ENCODE measurements at places on chromosomes 4 and X.
A peak's percentile ranks its signal among the peaks of the same experiment; 100 is the strongest.

GRCh38 chrX:15158350-15158735, 111.5 kb downstream of the ASB9 start:
- DNase-seq = no peak

DNA sequence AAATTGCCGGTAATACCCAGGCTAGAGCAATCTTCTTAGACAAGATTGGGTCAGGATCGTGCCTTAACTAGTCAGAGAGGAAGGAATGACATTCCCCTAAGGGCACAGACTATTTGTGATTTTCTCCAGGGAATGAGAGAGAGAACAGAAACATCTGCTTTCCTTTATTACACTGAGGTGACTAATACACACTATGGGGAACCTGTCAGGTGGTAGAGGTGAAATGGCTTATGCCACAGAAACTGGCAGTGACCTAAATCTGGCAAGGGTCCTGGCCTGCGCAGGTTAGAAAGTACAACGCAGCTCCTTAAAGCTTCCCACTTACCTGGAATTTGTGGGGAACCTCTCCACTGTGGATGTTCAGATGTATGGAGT, 16.6 kb upstream of the HPGD start:
- DNase-seq = no peak

GRCh38 chrX:13760426-13760825, 25.9 kb downstream of the OFD1 start:
- DNase-seq = no peak

DNA sequence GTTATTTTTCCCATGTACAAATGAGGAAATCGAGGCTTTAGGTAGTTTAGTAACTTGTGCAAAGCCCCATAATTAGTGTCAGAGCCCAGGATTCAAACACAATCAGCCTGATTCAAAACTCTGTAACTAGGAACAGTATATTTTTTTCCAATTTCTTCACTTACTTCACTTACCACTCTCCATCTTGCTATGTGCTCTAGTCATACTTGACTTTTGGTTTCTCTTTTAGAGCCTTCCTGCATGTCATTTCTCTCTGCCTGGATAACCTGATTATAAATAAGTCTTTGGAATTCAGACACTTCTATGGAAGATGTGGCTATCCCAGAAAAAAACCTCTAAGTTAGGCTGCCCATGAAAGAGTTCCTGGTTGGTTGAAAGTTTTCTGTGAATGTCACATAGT, 22.2 kb downstream of the SATL1 start:
- no peak for DNase-seq

DNA sequence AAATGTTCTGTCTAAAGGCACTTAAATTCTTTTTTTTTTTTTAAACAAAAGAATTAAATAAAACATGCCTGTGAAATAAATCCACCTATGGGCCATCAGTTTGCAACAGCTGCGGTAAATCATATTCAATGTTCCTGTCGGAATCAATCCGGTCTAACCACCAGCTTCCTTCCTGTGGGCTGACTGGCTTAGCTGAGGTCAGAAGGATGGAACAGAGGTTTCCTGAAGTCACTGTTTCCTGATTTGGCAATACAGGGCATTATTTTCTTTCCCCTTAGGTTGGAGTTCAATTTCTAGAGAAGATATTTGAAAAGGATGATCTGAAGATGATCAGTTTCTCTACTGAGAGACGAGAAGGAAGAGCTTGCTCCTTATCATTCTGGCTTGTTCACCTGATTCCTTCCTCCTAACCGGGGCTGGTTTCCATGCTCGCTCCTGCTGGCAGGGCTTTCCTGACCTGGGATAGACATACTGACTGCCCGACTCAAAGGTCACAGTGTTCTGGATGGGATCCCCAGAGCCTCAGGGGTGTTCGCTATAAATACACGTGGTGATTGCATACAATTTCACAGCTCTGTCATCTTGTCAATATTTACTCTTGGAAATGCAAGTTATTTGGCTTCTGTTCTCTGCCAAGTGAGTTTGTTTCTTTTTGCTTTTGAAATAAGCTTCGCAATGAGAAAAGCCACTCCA, 21.7 kb downstream of the PDLIM3 start:
- DNase-seq = no peak

GRCh38 chrX:109537324-109537665, 651 bp downstream of the NXT2 start:
- no peak for DNase-seq

DNA sequence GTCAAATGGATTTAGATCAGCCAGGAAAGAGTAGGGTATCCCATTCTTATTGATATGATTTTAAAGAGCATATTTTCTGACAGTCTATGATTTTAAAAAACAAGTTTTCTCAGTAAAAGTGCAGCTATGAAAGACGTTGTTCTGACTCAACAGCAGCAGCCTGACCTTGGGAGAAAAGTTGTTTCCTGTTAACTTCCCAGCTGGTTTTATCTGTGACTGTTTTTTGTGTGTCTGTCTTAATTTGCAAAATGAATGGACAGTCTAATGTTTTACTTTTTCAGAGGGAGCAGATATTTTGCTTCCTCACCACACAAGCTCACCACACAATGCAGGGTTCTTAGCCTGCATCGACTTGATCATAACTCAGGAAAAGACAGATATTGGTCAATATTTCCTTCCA, 764 bp upstream of the MTHFD2L start:
- no peak for DNase-seq

DNA sequence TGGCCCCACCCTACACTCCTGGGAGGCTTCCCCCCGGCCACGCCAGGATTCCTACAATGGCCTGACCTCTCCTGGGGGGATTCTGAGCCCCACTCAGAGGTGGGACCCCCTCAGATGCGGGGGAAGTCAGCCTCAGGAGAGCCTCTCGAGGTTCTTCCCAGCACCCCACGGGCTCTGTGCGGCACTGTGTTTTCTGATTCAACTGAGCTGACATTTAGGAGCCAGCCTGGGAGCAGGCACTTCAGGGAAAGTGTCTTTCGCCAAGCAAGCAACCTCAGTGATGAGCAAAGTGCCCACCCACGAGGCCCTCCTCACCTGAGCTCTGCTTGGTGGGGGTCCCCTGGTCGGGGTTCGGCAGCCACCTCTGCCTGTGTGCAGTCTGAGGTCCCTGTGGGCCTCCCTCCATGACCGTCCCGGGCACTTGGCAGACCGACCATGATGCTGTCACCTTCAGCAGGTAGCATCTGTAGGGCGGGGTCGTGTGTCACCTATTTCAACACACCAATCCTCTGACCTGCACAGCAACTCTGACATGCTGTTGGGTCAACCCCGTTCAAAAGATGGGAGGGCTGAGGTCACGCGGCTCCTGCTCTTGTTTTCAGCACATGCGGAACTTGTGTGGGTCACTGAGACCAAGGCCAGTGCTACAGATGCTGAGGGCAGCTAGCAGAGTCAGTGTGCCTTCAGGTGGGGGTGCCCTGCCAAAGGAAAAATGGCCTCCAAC, 46.2 kb downstream of the ADRA2C start:
- DNase-seq = no peak

DNA sequence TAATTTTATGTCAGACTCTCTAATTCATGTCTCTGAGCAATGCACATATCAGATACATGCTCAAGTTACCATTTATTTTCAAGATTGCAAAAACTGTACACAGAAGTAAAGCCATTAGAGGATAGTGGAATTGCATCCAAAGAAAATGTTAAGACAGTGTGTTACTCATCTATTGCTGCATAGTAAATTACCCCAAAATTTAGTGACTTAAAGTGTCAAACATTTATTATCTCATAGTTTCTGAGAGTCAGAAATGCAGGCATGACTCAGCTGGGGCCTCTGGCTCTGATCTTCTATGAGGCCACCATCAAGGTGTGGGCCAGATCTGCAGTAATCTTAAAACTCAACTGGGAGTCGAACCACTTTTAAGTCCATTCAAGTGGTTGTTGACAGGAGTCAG, 275.2 kb downstream of the QDPR start:
- no peak for DNase-seq

DNA sequence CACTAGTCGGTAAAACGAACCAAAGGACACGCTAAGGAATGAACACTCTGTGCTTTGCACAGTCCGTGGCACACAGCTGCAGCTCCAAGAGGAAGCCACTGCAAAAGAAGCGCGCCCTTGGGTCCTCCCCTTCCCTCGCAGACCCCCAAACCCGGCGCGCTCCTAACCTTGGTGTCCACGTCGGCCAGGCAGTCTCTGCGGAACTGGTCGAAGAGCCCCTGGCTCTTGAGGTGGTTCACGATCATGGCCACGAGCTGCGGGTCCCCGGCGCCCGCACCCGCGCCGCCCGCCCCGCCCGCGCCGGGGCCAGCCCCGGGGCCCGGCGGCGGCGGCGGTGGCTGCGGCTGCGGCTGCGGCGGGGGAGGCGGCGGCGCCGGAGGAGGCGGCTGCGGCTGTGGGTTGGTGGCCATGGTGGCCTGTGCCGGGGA, 333 bp downstream of the BOD1L1 start:
- no peak for DNase-seq

GRCh38 chrX:116409219-116409618, 27.2 kb upstream of the SLC6A14 start:
- no peak for DNase-seq

DNA sequence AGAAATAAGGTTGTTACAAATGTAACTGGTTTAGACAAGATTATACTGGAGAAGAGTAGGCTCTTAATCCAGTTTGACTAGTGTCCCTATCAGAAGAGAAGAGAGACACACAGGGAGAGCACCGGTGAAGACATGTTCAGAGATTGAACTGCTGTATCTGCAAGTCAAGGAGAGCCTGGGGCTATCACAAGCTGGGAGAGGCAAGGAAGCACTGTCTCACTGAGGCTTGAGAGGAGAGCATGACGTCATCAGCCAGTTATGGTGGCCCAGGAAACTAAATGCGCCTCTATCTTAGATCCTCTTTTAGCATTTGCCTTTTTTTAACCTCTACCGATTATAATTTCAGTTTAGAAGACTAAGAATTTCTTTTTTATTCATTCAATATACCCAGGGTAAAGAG, 583.4 kb downstream of the TRAM1L1 start:
- no peak for DNase-seq

DNA sequence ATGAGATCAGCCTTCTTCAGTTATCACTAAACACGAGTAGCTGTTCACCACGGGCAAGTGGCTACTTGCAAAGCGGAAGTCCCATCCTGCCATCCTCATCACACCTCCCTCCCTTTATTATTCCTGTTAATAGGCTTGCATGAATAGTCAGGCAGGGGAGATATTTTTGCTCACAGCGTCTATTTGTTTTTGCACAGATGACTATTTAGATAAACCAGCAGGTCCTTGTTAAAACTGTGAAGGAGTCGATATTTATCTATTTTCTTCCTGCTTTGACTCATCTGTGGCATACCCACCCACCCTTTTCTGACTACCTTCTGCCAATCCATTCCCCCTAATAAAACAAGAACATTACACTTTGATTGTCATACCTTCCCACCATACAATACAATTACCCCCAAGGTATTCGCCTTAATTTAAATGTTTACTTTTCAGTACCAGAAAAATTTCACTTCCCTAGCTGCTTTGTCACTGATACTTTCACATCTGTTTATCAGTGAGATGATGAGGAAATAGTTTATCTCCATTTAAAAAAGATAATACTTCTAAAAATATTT, 96.6 kb upstream of the BANK1 start:
- DNase-seq = peak; percentile 53

- DNase-seq = peak; percentile 46
These were observed 1.4 kb upstream of the C4orf50 start for GRCh38 chr4:6019316-6020263.

- no peak for DNase-seq
These were observed 5.0 kb upstream of the RP2 start for GRCh38 chrX:46831765-46832327.

DNA sequence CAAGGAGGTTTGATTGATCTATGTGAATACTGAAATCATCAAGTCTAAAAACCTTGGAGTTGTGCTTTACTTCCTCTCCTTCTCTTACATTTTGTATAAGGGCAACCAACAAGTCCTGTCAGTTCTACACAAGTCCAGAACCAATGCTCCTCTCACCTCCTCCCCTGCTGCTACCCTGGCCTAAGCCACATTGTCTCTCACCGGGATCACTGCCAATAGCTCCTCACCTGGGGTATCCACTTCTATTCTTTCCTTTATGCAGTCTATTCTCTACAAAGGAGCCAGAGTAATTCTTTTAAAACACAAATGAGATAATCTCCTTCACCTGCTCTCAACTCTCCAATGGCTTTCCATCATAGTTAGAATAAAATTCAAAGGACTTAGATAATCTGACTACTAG, 13.3 kb upstream of the ARHGEF6 start:
- peak; percentile 8 for DNase-seq

DNA sequence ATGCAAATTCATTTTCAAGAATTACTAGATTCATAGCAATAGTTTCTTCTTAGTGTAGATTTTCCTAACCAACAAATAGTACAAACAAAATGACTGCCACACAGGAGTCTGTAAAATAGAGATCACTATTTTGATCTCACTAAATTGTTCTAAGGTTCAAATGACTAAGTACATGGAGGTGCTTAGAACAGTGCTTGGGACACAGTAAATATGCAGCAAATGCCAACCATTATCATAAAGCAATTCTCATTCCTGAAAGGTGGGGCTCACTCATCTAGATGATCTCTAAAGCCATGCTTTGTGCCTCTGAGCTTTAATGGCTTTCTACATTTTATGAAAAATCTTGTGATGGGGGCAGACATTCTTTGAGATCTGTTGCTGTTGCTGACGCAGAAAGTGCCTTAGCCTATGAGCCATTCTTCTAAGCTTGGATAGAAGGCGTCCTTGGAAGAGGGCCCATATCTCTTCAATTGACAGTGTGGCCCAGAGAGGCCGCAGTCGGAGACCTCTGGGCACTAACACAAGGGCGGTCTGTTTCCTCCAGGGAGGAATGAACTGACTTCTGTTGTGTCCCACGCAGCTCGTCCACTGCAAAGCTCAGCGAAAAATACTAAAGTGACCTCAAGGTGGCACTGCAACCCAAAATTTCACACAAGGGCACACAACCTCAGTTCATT, 23.5 kb downstream of the TLR10 start:
- no peak for DNase-seq

DNA sequence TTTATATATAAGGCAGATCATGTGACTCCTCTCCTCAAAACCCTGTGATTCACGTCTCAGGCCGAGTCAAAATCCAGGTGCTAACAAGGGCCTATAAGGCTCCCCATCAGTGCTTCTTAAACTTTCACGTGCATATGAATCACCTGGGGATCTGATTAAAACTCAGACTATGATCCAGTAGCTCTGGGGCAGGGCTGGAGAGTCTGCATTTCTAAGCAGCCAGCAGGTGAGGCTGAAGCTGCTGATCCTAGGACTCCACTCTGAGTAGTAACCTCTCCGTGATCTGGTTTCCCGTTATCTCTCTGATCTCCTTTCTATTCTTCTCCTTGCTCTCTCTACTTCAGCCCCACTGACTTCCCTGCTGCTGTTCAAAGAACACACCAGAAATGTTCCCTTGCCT, 252.4 kb upstream of the RPS6KA3 start:
- no peak for DNase-seq

- no peak for DNase-seq
These were observed 7.2 kb downstream of the CRMP1 start for GRCh38 chr4:5885733-5886132.
